ENCODE measurements at places on chromosomes 16 and 17.

GRCh38 chr16:57434003-57434402, 13.2 kb downstream of the CIAPIN1 start:
- no peak for DNase-seq

GRCh38 chr16:20944861-20945574, 44.4 kb downstream of the LYRM1 start:
- no peak for DNase-seq

- no peak for DNase-seq
Observed at GRCh38 chr16:88812513-88813268, 963 bp upstream of the APRT start.

DNA sequence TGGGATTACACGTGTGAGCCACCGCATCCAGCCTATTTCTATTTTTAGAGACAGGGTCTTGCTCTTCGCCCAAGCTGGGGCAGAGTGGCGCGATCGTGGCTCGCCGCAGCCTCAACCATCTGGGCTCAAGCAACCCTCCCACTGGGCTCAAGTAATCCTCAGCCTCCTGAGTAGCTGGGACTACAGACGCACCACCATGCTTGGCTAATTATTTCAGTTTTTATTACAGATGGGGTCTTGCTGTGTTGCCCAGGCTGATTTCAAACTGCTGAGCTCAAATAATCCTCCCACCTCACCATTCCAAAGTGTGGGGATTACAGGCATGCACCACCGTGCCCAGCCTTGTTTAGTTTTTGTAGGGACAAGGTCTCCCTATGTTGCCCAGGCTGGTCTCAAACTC, 53.8 kb downstream of the CCDC57 start:
- DNase-seq = no peak

DNA sequence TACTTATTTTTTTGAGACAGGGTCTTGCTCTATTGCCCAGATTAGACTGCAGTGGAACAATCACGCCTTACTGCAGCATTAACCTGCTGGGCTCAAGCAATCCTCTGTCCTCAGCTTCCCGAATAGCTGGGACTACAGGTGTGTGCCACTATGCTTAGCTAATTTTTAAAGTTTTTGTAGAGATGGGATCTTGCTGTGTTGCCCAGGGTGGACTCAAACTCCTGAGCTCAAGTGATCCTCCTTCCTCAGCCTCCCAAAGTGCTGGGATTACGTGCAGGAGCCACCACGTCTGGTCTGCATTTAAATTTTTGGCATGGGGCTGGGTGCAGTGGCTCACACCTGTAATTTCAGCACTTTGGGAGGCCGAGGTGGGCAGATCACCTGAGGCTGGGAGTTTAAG, 41.0 kb upstream of the INTS2 start:
- DNase-seq = no peak

GRCh38 chr17:35577830-35578196, 558 bp downstream of the PEX12 start:
- DNase-seq = no peak

GRCh38 chr17:58532555-58532951, 18.1 kb upstream of the MTMR4 start:
- no peak for DNase-seq

DNA sequence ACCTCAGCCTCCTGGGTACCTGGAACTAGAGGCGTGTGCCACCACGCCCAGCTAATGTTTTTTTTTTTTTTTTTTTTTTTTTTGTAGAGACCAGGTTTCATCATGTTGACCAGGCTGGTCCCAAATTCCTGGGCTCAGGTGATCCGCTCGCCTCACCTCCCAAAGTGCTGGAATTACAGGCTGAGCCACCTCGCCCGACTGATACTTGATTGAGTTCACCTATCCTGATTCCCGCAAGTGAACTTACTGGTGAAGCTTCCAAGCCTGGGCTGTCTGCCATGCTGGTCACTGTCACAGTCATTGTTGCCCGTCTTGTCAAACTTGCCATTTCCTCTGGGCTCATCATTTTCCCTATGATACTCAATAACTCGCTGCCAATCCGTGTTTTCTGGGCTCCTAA, 71.1 kb upstream of the MTMR4 start:
- no peak for DNase-seq

GRCh38 chr17:288802-289356, 63.7 kb downstream of the RPH3AL start:
- no peak for DNase-seq

GRCh38 chr17:59093702-59094231, 12.9 kb downstream of the TRIM37 start:
- DNase-seq = no peak

Measured in T-helper 9 cell (primary cell).